Cardiac muscle cell (in vitro differentiated cells and primary cell): ENCODE measurements at places on chromosomes 16 and 17.

DNA sequence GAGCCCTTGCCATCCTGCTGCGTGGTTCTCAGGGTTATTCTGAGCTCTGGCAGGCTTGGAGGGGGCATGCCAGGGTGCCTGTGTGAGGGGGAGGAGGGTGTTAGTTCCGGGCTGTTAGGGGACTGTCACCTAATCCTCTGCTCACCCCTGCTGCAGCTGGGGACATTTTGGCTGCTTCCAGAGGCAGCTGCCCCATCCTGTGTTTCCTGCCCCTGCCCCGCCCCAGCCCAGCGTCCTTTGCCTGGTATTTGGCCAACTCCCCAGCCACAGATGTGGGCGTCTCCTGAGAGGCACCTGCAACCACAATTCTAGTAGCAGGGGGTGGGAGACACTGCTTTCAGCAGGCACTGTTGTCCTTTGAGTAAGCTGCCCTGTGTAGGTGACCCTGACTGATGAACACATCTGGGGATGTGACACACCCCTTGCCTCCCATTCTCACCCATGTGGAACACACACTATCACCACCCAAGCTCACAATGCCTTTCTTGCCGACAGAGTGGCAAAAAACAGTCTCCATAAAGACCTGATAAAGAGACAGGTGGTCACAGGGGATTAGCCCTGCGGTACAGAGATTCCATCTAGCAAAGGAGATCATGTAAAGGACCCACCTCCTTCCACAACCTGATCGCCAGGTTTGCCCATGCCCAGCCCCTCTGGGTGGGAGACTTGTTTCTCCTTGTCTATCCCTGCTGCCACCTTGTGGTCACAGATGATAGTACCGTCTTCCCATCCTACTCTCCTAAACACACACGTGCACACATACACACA, at the start of gene CHRNE:
CHRNE (minus strand) TSS at position 48 of the 768 bp plus-strand sequence; CDS start at position 13, 35 bp downstream.
- H3K4me3 ChIP-seq: no peak within 1 kb of the TSS
- DNase-seq: peak; percentile 84
- no peak within 1 kb of the TSS for H3K27ac ChIP-seq
- H3K36me3 ChIP-seq: no peaks in the 10 kb centered on the region
- no peaks in the 10 kb centered on the region for H3K27me3 ChIP-seq
- peaks cover 5% of the 10 kb centered on the region for H3K4me1 ChIP-seq

GRCh38 chr16:28858421-28858820, 5.2 kb upstream of the SH2B1 start:
- H3K36me3 ChIP-seq: no peaks in the 10 kb centered on the region
- no peaks in the 10 kb centered on the region for H3K4me1 ChIP-seq
- no peaks in the 10 kb centered on the region for H3K27me3 ChIP-seq
- no peak overlapping the region for H3K4me3 ChIP-seq

DNA sequence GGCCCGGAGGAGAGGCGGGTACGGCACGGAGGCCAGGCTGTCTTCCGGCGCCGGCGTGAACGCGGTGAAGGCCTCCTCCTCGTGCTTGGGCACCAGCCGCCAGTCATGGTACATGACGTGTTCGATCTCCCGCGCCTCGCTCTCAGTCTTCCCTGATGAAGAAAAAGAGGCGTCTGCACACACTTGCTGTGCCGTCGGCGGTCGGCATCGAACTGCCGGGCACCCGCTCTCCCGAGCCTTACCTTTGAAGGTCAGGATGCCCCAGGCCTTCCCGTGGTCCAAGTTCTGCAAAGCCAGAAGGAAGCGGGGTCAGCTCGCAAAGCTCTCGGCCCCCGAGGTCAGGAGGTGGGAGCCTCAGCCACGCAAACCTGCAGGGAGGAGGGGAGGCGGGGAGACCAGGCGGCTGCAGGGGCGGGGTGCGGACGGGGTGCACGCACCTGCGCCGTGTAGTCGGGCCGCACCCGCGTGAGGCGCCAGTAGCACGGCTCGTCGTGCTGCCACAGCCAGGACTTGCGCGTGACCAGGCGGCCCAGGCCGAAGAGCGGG, at the start of gene EME2:
EME2 (plus strand) TSS at position 449 of the 546 bp plus-strand sequence. CDS start 418 bp downstream, outside the sequence.
- peak within 1 kb of the TSS; percentile 88 for H3K27ac ChIP-seq
- no peaks in the 10 kb centered on the region for H3K27me3 ChIP-seq
- peaks cover 7% of the 10 kb centered on the region for H3K36me3 ChIP-seq
- H3K4me1 ChIP-seq: peaks cover 13% of the 10 kb centered on the region
- DNase-seq: no peak
- H3K4me3 ChIP-seq: peak within 1 kb of the TSS; percentile 59

DNA sequence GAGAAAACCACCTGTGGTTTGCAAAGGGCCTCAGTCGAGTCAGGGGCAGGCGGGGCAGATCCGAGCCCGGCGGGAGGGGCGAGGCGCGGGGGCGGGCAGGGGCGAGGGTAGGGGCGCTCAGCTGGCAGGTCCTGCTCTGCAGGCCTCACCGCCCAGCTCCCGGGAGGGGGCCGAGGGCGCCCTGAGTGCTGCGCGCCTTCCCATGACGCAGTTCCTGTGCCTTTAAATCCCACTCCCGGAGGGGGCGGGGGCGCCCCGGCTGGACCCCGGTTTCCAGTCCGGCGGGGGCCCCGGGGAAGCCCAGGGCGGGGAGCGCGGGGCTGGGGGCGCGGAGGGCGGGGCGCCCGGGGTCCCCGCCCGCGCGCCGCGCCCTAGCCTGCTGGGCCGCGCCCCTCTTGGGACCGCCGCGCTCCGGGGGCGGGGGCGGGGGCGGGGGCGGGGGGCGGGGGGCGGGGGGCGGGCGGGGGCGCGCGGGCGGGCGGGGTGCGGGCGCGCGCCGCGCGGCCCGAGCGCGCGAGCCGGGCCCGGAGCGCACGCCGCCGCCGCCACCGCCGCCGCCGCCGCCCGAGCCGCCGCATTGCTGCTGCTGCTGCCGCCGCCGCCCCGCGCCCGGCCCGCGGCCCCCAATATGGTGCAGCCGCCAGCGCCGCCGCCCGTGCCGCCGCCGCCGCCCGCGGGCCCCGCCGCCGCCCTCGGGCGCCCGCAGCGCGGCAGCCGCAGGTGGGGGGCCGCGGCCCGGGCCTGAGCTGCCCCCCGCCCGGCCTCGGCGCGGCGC, at the start of gene JPH3:
JPH3 (plus strand) TSS at position 508 of the 775 bp plus-strand sequence. CDS start 639 bp downstream, outside the sequence.
- peaks cover 9% of the 10 kb centered on the region for H3K4me1 ChIP-seq
- H3K27me3 ChIP-seq: peaks cover 54% of the 10 kb centered on the region
- no peaks in the 10 kb centered on the region for H3K36me3 ChIP-seq
- peak within 1 kb of the TSS; percentile 76 for H3K4me3 ChIP-seq
- DNase-seq: no peak

- peak; percentile 60 for DNase-seq
- H3K36me3 ChIP-seq: no peaks in the 10 kb centered on the region
- H3K4me3 ChIP-seq: no peak overlapping the region
- no peaks in the 10 kb centered on the region for H3K4me1 ChIP-seq
- no peaks in the 10 kb centered on the region for H3K27me3 ChIP-seq
Observed at GRCh38 chr17:36072431-36073121, 8.5 kb downstream of the CCL18 start.

DNA sequence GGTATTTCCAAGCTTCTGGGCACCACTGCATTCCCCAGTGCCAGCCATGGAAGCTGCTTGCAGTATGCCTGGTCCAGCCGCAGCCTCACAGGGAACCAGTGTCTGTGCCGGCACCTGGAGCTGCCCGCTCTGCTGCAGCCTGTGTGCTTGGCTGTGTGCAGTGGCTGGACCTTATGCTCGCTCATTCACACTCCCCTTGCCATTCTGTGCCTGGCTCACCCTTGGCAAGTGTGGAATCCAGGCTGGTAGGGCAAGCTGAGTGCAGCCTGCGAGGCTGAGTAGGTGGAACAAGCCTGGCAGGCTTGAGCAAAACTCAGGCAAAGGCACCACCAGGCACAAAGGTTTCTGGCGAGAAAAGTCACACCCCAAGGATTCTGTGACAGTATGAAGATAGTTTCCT, 144.0 kb downstream of the MYO1D start:
- H3K27me3 ChIP-seq: no peaks in the 10 kb centered on the region
- H3K36me3 ChIP-seq: no peaks in the 10 kb centered on the region
- no peak overlapping the region for H3K27ac ChIP-seq
- DNase-seq: no peak

GRCh38 chr16:50505714-50506542, 42.3 kb upstream of the NKD1 start:
- H3K4me3 ChIP-seq: no peak overlapping the region
- DNase-seq: no peak
- no peaks in the 10 kb centered on the region for H3K4me1 ChIP-seq
- peaks cover 30% of the 10 kb centered on the region for H3K27me3 ChIP-seq

DNA sequence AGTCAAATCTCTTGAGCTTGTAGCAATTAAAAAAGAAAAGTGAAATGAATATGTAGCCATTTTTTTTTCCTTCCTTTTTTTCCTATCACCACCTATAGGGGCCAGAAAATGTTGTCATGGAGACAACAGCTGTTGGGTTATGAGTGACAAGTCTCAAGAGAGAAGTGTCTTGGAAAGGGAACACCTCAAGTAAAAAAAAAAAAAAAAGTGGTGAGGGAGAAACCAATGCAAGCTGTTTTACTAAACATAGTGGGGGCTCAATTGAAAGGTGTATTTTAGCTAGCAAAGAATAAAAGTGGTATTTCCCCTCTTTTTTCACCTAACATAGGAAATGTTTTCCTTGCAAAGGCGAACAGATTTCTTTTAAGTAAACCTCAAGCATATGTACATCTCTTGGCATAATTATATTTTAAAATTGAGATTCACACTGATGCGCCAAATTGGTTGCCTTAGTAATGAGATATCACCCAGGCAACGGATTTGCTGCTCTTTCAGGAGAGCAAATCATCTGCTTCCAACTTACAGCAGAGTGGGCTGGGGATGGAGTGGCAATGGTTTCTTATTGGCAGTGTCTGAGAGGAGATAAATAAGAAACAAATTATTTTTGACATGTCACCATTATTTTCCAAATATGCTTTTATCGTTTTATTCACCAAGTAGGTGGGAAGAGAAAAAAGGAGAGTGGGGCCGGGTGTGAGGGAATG, 183.6 kb downstream of the MYO1D start:
- H3K4me1 ChIP-seq: no peaks in the 10 kb centered on the region
- H3K4me3 ChIP-seq: no peak overlapping the region
- H3K27me3 ChIP-seq: no peaks in the 10 kb centered on the region
- no peak for DNase-seq

DNA sequence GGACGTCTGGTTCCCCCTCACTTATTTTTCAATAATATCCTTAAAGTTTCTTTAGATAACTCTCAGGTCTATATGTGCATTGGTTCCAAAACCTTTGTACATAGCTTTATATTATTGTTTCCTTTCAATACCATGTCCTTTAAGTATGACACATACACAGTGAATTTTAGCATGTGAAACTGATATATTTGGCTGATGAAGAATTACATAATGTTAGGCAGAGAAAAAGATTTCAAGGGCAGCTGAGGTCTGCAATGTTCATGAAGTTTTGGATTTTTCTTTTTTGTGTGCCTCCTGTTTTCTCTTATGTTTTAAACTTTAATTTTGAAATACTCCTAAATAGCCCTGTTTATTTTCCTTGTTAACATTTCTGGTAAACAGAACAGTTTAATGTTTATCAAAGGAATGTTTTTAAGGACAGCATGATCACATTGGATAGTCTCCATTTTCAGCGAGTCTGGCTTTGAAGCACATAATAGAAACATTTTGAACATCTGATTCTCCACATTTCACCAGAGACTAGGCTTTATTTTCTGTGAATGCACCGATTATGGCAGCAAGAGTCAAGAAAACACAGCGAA, 32.9 kb upstream of the FBXO47 start:
- H3K27ac ChIP-seq: no peak overlapping the region
- H3K4me3 ChIP-seq: no peak overlapping the region

DNA sequence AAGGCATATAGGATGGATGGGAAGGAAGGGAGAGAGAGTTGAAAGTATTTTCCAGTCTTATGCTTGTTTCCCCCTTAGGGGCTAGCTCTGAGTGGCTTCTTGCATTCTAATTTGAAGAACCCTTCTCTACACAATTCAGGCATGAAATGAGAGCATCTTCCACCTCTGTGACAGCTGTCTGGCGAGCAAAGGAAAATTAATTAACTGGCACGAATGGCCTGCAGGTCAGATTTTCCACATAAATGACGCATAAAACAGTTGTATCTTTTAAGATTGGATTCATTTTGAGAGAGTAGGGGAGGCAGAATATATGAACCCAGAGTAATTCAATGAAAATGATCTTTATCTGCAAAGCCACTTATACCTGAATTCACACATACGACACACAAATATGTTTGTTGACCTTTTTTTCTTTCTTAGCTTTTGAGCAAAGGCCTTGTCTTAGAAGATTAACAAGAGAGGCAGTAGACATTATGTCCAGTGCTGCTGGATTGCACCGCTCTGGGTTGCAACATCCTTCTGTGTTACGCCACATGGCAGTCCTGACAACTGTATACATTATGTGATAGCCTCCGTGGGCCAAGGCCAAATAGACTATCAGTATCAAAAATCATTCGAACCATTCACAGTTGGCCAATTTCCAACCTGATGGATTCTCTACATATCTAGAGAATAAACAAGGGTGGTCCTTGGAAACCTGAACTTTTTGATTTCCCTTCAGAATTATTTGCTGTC, 173.0 kb upstream of the GOT2 start:
- DNase-seq: no peak
- no peaks in the 10 kb centered on the region for H3K36me3 ChIP-seq
